LHCN-M2 (cell line): ENCODE measurements at places on chromosomes 16 and 17.

- no peak for DNase-seq
Measured at GRCh38 chr16:77937473-77938149, 84.7 kb upstream of the CLEC3A start.

- DNase-seq, result no peak
Measured at GRCh38 chr17:70278844-70279462, 109.6 kb downstream of the KCNJ2 start.

- DNase-seq, result no peak
Measured at GRCh38 chr16:19872179-19872863, 12.3 kb downstream of the GPRC5B start.

- no peak for DNase-seq
Measured at GRCh38 chr17:66248285-66248684, 19.1 kb upstream of the APOH start.

DNA sequence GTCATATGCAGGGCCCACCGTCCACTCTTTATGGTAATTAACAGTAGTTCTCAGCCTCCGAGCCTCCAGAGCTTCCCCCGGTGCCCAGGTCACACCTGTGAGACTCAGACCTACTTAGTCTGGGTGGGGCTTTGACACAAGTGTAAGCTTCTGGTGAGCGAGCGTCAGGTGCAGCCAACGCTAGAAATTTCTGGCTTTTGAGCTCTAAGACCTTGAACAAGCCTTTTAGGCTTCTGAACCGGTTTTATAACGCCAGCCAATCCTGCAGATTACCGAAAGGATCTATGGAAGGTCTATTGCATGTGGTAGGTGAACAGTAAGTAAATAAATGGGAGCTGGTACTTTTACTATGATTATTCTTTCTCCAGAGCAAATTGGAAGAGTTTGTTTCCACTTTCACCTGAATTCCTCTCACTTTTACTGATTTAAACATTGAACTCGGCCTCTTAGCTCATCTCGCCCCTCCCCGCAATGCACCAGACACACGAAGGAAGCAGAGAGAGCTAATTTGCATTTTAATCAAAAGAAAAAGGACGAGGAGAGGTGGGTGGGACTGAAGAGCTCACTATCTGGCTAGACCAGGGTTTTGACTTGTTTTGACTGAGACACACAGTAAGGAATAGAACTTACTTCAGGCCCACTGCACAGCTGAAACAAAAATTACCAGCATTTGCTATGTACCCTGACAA is 47.1 kb downstream of the ABAT start:
- DNase-seq, result no peak

- peak; percentile 10 for DNase-seq
Measured at GRCh38 chr16:24253192-24253591, 2.9 kb upstream of the CACNG3 start.

DNA sequence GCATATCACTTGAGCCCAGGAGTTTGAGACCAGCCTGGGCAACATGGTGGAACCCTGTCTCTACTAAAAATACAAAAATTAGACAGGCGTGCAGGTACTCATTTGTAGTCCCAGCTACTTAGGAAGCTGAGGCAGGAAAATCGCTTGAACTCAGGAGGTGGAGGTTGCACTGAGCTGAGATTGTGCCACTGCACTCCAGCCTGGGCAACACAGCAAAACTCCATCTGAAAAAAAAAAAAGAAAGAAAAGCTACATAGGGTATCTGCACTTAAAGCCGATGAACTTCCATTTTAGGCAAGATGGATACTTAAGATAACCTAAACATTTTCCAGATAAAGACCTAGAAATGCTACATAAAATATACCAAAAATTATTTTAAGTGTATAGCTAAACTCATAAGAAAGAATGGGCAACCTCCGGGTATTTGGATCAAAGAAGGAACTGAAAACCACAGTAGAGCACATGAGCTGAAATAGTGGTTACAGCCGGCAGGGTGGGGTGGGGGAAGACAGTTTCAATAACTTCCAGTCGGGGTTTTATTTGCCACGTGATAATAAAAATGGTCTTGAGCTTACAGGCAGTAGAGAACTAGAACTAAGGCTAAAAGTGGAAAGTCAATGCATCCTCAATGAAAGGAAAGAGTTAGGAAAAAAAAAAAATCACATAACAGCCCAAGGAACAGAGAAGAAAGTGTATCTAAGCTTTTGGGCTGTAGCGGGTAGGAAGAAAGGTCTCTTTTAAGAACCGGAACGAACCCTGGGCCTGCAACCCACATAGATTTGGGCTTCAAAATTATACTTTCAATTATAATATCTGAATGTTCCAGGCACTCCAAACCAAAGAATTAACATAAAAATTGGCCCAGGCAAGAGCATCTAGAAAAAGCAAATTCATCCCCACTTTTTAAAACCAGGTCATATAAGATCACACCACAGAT is 53.1 kb downstream of the CFDP1 start:
- no peak for DNase-seq

DNA sequence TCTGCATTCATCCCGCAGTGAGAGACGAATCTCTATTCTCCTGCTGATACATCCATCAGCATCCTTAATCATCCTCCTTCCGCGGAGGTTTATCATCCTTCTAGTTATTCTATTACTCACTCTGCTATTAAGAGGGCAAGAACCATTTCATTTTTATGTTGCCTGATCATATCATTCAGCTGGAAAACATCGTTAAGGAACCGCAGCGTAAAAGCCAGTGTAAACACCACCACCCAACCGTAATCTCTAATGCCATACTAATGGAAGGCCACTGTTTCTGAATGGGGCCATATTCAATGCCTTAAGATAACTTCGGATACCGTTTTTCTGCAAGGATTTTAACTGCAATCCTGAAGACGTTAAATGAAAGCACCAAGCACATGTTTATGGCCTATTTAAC is 36.7 kb upstream of the ERCC4 start:
- DNase-seq, result no peak

GRCh38 chr16:70664325-70665112 is 18.2 kb downstream of the IL34 start:
- DNase-seq, result no peak

- DNase-seq, result no peak
Measured at GRCh38 chr17:67107811-67108775, 63.7 kb downstream of the CACNG1 start.

DNA sequence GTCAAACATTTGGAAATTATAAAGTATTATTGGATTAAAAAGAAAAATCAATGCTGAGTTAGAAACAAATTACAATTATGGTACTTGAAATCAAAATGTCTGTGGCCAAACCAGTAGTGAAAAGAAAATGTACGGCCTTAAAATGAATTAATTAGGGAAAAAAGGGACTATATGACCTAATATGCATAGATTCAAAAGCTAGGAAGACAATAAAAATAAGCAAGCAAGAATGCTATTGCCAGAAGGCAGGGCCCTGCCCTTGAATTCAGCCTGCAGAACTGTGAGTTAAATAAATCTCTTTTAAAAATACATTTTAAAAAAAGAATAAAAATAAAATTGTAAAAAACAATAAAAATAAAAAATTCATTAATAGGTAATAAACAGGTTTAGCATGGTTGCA is 88.7 kb downstream of the TRIM37 start:
- no peak for DNase-seq

DNA sequence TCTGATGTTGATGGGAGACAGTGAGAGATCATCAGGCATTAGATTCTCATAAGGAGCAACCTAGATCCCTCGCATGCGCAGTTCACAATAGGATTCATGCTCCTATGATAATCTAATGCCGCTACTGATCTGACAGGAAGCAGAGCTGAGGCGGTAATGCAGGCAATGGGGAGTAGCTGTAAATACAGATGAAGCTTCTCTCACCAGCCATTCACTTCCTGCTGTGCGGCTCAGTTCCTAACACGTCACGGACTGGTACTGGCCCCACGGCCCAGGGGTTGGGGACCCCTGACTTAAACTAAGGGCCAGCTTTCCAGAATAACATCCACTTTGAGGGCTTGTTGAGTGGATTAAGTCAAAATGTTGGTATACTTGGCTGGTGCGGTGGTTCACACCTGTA is 2.6 kb upstream of the TMEM219 start:
- no peak for DNase-seq
